Stimulated activated memory B cell treated with anti-CD40 and anti-IgM and Interleukin-4, amounts not matched to agents 10 μg/mL and 1 μg/mL and 100 μg/mL, for 72 hours (primary cell): ENCODE measurements at places on chromosomes 1 and 21.

- no peak for ATAC-seq
Measured at GRCh38 chr1:98429965-98430443, 231.5 kb upstream of the SNX7 start.

DNA sequence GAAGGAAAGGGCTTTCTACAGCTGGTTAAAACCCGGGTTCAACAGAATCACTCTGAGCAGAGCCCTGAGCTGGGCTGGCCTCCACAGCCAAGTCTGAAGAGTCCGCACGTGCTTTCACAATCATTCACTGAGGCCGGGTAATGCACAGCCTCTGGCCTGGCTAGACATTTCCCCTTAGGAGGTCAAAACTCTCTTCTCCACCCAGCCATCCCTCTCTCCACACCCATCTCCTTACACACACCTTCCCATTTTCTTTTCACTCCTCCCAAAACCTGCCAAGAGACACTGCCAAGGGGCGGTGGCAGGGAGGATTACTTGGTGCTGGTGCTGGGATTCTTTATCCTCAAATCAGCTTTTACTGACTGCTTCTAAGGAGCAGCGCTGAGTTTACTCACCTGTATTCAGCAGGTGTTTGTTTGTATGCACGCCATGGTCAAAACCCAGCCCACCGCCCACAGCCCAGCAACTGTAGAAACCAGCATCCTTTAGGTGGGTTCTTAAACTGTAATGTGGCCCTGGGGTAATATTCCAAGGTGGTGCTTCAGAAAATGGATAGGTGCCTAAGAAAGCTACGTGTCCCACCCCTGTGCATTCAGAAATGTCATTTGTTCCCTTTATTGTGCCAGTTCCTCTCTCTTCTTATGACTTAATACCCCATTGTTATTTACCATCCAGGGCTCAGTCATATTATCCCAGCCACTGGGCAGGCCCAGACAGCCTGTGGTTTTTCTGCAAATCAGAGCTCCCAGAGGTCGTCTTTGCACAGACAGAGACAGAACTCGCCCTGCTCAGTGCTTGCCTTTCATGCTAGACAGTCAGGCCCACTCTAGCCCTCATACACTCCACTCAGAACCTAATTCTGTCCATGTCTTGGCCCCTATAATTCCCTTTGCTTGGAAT lies 80.2 kb downstream of the ADSS2 start:
- no peak for ATAC-seq

DNA sequence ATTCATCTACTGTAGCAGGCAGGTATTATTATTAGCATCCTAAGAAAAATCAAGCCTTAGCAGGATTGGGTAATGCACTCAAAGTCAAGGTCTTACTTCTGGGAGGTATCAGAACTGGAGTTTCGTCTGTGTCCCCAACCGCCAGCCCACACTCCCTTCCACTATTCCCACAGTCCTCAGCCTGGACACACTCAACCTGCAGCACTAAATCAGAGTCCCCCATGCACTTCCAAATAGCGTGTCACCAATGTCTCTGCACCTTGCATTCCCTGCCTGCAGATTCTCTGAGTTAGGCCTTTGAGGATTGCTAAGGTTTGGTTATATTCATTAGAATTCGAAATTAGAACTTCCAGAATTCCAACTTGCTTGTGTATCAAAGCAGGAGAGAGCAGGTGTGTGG lies 3.9 kb downstream of the LYPD8 start:
- no peak for ATAC-seq

DNA sequence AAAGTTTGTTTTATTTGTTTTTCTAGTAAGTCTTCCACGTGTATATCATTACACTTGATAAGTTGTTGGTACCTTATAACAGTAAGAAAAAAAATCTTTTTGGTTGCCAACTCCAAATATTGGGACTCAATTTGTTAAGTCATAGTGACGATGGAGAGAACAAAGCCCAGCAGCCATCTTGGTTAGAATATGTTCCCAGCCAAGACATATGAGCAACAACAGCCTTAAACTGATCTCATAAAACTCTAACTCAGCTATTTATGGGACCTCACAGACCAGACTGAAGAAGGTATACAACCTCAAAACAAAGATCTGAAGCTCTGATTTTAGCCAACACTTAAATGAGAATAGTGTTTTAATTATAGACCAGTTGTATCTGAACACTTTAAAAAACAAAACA lies 281.3 kb downstream of the VAV3 start:
- ATAC-seq: no peak

DNA sequence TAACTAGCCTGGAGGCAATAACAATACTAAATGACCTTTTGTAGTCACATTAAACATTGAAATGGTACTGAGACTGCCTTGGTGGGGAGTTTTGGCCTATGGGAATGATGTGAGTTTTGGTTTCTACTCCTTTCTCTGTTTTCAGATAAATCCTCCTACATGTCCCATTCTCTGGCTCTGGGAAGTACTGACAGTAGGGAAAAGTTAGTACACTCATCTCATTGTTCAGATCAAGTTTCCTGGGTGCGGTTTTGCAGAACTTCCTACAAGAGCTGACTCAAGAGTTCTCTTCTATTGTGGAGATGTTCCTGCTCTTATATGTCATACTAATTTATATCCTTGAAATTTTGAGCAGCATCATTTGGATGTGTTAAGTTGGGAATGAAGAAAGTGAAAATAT lies 74.2 kb upstream of the MACF1 start:
- ATAC-seq: no peak

GRCh38 chr1:31507676-31508530 lies 68.4 kb upstream of the TINAGL1 start:
- ATAC-seq: no peak

DNA sequence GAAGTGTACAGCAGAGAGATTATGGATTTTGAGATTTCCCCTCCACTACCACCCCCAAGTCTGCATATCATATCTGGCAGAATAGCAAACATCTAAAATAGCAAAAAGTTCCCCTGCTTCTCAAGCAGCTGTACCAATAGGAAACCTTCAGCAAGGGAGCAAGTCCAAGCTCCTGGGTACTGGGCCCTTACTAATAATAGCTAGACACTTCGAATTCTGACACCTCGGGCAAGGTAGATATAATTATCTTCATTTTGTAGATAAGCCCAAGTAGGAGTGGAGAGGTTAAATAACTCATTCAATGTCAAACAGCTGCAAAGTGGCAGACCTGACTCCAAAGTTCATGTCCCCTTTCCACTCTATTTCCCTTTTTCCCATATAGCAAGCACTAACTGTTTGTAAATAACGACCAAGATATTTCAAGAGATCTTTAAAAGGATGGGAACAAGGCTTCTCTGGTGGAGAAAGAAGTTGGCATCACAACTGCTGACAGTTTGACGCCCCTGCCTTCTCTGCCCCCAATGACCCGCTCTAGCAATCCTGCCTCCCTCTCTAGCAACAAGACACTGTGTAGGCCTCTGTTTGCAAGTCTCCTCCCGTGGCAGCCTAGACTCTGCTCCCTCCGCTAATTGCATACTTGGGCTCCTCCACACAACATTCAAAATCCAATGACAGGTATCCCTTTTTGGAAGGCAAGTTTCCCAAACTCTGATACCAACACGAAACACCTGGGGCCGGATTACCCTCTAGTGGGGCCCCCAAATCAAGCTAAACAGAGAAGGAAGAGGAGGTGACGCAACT lies 18.7 kb upstream of the ADAR start:
- ATAC-seq: peak; percentile 37

DNA sequence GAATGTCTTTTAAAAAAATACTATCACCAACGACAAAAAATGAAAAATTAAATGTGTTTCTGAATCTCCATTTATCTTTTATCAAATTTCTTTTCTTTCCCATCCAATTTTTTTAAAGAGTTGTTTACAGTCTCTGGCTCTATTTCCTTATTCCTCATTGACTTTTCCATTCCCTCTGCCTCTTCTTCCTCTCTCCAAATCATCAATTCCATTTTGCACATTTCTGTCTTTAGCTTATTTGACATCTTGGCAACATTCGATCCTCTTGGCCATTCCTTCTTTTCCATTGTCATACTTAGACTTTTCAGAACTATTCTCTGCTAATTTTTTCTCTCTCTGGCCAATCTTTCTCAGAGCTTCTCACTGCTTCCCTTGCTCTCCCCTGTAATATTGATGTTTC lies 497.6 kb downstream of the PLPP3 start:
- ATAC-seq: no peak

GRCh38 chr1:87951852-87952251 lies 623.2 kb downstream of the LMO4 start:
- peak; percentile 43 for ATAC-seq
